Type B pancreatic cell (in vitro differentiated cells): ENCODE measurements at places on chromosomes 3 and 15. TPM values are rescaled to one million over a fixed set of nuclear protein-coding genes. Genes with fewer than 3 reads are reported as not detected.

GP9 gene
- total RNA-seq, result not detected in 2 replicates

- no peak overlapping the region for H3K4me3 ChIP-seq
- H3K27me3 ChIP-seq, result no peaks in the 10 kb centered on the region
- H3K27ac ChIP-seq, result no peak overlapping the region
- H3K4me1 ChIP-seq, result peaks cover under 1% of the 10 kb centered on the region
- H3K36me3 ChIP-seq, result no peaks in the 10 kb centered on the region
- DNase-seq, result no peak
Observed at GRCh38 chr15:68711406-68711805, 109.3 kb downstream of the ANP32A start.

DNA sequence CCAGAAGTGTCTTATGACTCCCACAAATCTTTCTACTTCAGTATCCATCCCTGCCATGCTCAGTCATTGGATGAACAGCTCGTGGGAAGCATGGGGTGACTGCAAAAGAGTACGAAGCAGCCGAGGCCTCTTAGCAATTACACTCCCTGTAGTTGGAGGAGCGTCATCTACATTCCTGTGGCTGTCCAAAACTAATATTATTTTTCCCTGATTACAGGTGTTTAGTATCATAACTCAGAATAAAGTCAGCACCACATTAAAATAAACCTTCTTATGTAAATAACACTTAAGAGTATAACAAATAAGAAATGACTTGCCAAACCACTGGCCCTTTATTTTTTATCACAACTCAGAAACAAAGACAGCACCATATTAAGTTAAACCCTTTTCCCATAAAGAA, 141.5 kb downstream of the PLOD2 start:
- DNase-seq, result no peak
- no peaks in the 10 kb centered on the region for H3K36me3 ChIP-seq
- no peak overlapping the region for H3K4me3 ChIP-seq
- peaks cover 2% of the 10 kb centered on the region for H3K27me3 ChIP-seq

GRCh38 chr3:122107171-122107570, 52.0 kb downstream of the CD86 start:
- no peaks in the 10 kb centered on the region for H3K4me1 ChIP-seq
- no peak overlapping the region for H3K4me3 ChIP-seq
- H3K36me3 ChIP-seq, result no peaks in the 10 kb centered on the region

FGF7 gene
- 3.0 and 7.8 TPM in 2 replicates for total RNA-seq

CPA3 gene
- total RNA-seq, result not detected in 2 replicates

DNA sequence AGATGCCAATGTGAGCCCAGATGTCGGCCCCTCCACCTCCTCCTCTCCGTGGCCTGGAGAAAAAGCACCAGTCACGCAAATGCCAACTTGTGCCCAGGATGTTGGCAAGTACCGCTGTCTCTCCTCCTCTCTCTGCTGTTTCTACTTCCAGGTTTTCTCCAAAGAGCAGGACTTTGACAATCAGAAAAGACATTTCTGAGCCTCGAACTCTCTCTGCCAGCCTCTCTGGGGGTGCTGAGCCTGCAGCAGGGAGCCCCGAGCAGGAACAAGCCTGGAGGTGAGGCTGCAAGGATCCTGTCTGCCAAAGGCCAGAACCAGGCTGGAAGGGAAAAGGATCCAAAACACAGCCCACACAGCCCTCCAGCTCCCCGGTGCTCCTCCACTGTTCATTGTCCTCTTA, 89.7 kb downstream of the SEC22A start:
- H3K36me3 ChIP-seq, result no peaks in the 10 kb centered on the region
- H3K27me3 ChIP-seq, result no peaks in the 10 kb centered on the region
- DNase-seq, result no peak
- no peak overlapping the region for H3K27ac ChIP-seq
- no peaks in the 10 kb centered on the region for H3K4me1 ChIP-seq

- H3K4me3 ChIP-seq, result no peak overlapping the region
- H3K4me1 ChIP-seq, result peaks cover 21% of the 10 kb centered on the region
- H3K27me3 ChIP-seq, result no peaks in the 10 kb centered on the region
- DNase-seq, result no peak
- H3K36me3 ChIP-seq, result peaks cover 11% of the 10 kb centered on the region
Observed at GRCh38 chr3:161043336-161044035, 61.7 kb downstream of the B3GALNT1 start.

P3H2 gene
- total RNA-seq, result 8.2 and 23.5 TPM in 2 replicates

GOLGA8J gene
- total RNA-seq, result not detected in 2 replicates

- H3K4me1 ChIP-seq, result no peaks in the 10 kb centered on the region
- no peak overlapping the region for H3K27ac ChIP-seq
- no peaks in the 10 kb centered on the region for H3K36me3 ChIP-seq
- H3K4me3 ChIP-seq, result no peak overlapping the region
Observed at GRCh38 chr15:27871078-27871901, 227.8 kb downstream of the OCA2 start.

- DNase-seq, result no peak
- no peaks in the 10 kb centered on the region for H3K27me3 ChIP-seq
- peaks cover 16% of the 10 kb centered on the region for H3K4me1 ChIP-seq
- no peak overlapping the region for H3K4me3 ChIP-seq
Observed at GRCh38 chr15:49814709-49815108, 193.9 kb downstream of the DTWD1 start.

DNA sequence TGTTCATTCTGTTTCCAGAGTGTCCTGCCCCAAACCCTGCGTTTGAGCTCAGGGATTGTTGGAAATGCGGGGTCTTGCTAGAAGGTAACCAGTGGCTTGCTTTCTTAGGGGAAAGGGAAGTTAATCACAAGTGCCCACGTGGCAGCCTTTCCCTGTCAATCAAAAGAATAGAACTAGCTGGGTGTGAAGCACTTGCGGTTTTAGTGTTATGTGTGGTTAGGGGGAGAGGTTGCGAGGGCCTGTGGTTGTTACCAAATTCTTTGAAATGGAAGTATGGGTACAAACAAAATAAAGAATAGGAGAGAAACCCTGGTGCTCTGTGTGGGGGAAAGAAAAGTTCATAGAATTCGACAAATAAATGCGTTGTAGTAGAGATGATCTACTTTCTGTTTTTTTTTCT, 67.6 kb downstream of the FNDC3B start:
- H3K36me3 ChIP-seq, result peaks cover 20% of the 10 kb centered on the region
- H3K27me3 ChIP-seq, result no peaks in the 10 kb centered on the region
- H3K27ac ChIP-seq, result no peak overlapping the region
- no peak overlapping the region for H3K4me3 ChIP-seq

CRYGS gene
- 1.2 and 7.8 TPM in 2 replicates for total RNA-seq

DNA sequence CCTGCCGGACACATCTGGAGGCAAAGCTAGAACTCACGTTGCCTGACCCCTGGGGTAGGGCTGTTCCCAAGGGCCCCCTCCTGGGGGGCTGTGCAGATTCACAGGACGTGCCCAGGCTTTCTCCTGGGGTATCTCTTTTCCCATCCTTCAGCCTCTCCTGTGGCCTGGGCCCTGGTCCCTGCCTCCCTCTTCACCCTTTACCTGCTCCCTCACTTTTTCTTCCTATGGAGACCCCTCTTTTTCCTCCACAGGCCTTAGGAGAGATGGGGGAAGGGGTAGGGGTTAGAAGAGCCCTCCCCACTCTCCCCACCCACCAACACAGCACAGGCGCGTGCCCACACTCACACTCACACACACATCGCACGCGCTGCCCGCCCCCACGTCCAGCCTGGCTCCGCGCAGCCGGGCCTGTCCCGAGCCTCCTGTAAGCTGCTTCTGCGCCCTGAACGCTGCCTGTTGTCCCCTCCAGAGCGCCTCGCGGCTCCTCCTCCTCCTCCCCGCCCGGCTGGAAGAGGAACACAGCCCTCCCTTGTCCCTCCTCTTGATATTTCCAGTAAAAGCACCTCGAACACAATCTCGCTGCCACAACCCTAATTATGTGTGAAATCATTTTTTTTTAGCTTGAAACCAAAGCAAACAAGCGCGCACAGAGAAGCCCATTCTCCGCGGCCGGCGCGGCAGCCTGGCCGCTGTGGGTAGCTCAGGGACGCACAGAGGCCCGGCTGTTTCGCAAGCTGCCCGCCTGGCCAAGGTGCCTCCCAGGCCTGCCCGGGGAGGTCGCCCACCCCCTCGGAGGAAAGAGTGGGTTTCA, 33.9 kb upstream of the ACAN start:
- peak overlapping the region; percentile 80 for H3K4me3 ChIP-seq
- no peak for DNase-seq
- no peaks in the 10 kb centered on the region for H3K36me3 ChIP-seq
- H3K27ac ChIP-seq, result no peak overlapping the region

PTX3 gene
- total RNA-seq, result 1.7 and 42.2 TPM in 2 replicates

GRCh38 chr3:73603762-73604171, 21.0 kb downstream of the PDZRN3 start:
- no peak for DNase-seq
- no peaks in the 10 kb centered on the region for H3K27me3 ChIP-seq
- peaks cover 18% of the 10 kb centered on the region for H3K36me3 ChIP-seq

DNA sequence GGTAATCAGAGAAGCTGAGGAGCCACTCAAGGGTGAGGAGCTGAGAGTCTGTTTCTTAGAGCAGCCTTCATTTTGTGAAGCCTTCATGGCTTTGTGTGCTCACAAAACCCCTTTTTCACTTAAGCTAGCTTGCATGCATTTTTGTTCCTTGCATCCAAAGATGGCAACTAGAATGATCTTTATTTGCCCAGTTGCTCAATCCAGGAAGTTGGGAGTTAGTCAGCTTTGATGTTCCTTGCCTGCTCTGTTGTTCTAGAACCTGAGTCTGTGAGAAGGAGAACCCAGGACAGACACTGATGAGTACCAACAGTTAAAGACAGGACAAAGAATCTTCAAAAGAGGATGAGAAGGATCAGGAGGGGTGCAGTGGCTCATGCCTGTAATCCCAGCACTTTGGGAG, 81.8 kb downstream of the IL20RB start:
- peaks cover 3% of the 10 kb centered on the region for H3K27me3 ChIP-seq
- no peaks in the 10 kb centered on the region for H3K4me1 ChIP-seq
- no peak for DNase-seq
- no peaks in the 10 kb centered on the region for H3K36me3 ChIP-seq
- H3K4me3 ChIP-seq, result no peak overlapping the region

DNA sequence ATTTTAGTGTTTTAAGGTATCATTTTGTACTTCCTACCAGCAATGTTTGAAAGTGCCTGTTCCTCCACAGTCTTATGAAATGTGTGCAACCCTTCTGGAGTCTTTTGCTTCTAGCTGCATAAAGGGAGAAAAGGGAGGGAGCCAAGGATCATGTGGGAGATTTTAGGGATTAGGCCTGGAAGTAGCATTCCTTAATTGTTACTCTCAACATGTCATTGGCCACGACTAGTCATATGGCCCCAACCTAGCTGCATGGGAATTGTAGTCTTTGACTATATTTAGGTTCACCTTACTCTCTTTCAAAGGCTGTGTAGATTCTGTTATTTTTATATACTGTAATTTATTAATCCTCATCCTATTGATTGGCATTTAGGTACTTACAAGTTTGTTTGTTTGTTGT, 14.9 kb downstream of the CRTAP start:
- H3K27ac ChIP-seq, result no peak overlapping the region
- H3K4me1 ChIP-seq, result no peaks in the 10 kb centered on the region
- peaks cover 21% of the 10 kb centered on the region for H3K36me3 ChIP-seq
- DNase-seq, result no peak

- no peaks in the 10 kb centered on the region for H3K27me3 ChIP-seq
- H3K4me3 ChIP-seq, result no peak overlapping the region
- no peak for DNase-seq
- H3K4me1 ChIP-seq, result peaks cover 57% of the 10 kb centered on the region
Observed at GRCh38 chr3:188176476-188176875, 22.5 kb downstream of the LPP start.

CFAP100 gene
- 4.3 TPM in 1 of 2 replicates, not detected in the other for total RNA-seq

- H3K4me1 ChIP-seq, result peaks cover 11% of the 10 kb centered on the region
- no peak overlapping the region for H3K4me3 ChIP-seq
- H3K27ac ChIP-seq, result no peak overlapping the region
- no peak for DNase-seq
- no peaks in the 10 kb centered on the region for H3K27me3 ChIP-seq
Observed at GRCh38 chr3:78569804-78570203, 1198.0 kb downstream of the ROBO1 start.

GRCh38 chr3:50853936-50854335, 179.2 kb downstream of the DOCK3 start:
- no peak for DNase-seq
- no peak overlapping the region for H3K27ac ChIP-seq
- no peak overlapping the region for H3K4me3 ChIP-seq
- no peaks in the 10 kb centered on the region for H3K27me3 ChIP-seq

DNA sequence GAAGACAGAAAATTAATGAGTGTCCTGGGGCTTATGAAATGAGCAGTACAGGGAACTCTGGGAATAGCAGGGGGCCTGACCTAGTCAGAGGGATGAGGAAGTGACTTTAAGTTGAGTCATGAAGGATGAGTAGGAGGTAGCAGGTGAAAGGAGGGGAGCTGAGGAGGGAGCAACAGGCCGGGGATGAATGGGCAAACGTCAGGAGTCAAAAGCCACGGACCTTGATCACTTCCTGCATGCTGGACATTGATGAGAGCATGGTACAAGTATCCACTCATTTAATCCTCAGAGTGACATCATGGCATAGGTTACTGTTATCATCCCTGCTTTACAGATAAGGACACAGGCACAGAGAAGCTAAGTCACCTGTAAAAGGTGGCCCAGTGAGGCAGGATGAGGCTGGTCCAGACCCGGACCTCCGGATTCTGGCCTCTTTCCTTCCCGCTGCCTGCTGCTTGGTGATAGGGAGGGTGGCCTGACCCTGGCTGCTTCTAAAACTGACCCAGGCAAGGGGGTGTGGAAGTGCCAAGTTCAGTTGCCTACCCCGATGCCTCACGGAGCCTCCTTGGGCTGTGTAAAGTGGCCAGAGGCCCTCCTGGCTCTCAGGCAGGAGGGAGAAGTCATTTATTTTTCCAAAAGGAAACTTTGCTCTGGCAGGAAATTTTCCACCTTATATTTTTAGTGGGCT, 7.6 kb downstream of the CORO2B start:
- no peaks in the 10 kb centered on the region for H3K36me3 ChIP-seq
- peaks cover 20% of the 10 kb centered on the region for H3K27me3 ChIP-seq
- peaks cover 23% of the 10 kb centered on the region for H3K4me1 ChIP-seq
- no peak overlapping the region for H3K27ac ChIP-seq

PPP1R14D gene
- 0.70 and 1.0 TPM in 2 replicates for total RNA-seq

GRCh38 chr3:22979581-22979980, 223.5 kb upstream of the UBE2E2 start:
- H3K4me1 ChIP-seq, result peaks cover 9% of the 10 kb centered on the region
- H3K27ac ChIP-seq, result no peak overlapping the region
- DNase-seq, result no peak

RNF7 gene
- 106 and 107 TPM in 2 replicates for total RNA-seq

DNA sequence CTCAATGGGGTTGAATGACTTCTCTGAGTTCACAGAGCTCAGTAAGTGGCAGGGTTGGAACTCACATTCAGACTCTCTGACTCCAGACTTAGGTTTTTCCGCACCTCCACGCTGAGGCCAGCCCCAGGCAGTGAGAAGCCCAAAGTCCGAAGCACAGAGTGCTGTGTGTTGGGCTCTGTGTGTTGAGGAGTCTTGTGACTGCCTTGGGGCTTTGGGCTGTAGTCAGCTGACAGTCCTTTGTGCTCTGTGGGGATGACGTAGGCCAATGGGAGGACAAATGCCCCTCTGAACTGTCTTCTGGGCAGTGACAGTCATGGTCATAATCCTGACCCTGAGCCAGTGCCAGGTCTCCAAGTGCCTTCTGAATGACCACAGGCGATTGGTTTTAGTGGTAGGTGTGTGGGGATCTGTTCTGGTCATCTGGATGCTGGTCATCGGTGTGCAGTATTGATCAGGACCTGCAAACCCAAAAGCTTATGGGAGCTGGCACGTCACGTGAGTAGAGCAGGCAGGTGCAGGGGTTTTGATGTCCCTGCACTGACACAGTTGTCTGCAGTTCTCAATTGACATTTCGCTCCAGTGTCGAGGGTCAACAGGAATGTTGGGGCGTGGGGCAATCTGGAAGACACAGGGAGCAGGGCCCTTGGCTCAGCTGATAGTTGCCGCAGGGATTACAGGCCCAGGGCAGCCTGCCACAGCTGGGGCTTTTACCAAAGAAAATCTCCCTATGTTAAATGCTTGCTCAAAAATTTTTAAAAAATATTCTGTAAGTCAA, 45.3 kb downstream of the CAPN3 start:
- peaks cover 4% of the 10 kb centered on the region for H3K36me3 ChIP-seq
- no peak overlapping the region for H3K4me3 ChIP-seq
- H3K4me1 ChIP-seq, result no peaks in the 10 kb centered on the region
- DNase-seq, result no peak
- no peaks in the 10 kb centered on the region for H3K27me3 ChIP-seq
- peak overlapping the region; percentile 40 for H3K27ac ChIP-seq
